ENCODE measurements at places on chromosomes 6 and 20.
A peak's percentile ranks its signal among the peaks of the same experiment; 100 is the strongest.

GRCh38 chr20:62405108-62405980 is 1.7 kb downstream of the CABLES2 start:
- DNase-seq, result no peak

DNA sequence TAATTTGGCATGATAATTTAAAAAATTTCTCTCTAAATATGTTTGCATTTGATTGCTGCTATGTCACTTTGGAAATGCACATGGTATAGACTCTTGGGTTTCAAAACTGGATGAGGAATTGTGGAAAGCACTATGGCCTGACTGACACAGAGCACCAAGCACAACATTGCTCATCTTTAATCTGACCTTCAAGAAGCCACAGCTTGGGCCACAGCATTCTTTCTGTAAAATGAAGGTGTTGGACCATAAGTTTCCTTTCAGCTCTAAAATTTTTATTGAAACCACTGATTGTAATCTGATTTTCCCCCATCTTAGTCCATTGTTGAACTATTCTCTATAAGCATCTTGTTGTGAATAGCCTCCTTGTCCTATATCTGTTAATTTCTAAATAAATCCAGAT is 41.0 kb downstream of the QKI start:
- no peak for DNase-seq

GRCh38 chr6:158040051-158040803 is 58.6 kb downstream of the SYNJ2 start:
- DNase-seq, result peak; percentile 45

- peak; percentile 9 for DNase-seq
Observed at GRCh38 chr6:72621291-72622093, at the start of gene KCNQ5. Gene KCNQ5 (plus strand): TSS chr6:72622064.

DNA sequence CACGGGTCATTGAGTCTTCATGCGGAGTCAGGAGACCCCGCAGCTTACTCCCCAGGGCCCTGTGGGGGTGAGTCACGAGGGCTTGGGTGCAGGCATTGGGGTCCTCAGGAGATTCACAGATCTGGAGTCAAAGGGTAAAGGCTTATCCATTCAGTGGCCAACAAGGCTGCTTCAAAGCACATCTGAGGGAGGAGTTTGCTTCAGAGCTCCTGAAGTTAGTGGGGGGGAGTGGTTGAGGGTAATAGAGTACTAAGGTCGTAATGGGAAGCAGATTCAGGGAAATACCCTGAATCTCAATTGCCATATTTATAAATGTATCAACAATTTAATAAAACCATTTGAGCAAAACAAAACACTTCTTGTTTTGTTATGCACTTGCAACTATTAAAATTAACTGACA is 37.3 kb downstream of the SH3BGRL2 start:
- no peak for DNase-seq

DNA sequence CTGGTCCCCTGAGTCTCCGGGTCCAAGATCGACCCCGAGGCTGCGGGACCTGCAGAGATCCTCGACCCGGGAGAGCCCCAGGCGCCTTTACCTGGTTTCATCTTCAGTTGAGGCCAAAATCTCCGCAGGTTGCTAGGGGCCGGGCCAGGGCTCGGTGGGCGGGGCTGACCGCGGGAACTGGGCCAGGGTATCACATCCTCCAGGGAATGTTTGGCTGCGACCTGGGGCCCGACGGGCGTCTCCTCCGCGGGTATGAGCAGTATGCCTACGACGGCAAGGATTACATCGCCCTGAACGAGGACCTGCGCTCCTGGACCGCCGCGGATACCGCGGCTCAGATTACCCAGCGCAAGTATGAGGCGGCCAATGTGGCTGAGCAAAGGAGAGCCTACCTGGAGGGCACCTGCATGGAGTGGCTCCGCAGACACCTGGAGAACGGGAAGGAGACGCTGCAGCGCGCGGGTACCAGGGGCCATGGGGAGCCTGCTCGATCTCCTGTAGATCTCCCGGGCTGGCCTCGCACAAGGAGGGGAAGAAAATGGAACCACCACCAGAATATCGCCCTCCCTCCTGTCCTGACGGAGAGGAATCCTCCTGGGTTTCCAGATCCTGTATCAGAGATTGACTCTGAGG is 53.8 kb upstream of the POLR1H start:
- peak; percentile 14 for DNase-seq

DNA sequence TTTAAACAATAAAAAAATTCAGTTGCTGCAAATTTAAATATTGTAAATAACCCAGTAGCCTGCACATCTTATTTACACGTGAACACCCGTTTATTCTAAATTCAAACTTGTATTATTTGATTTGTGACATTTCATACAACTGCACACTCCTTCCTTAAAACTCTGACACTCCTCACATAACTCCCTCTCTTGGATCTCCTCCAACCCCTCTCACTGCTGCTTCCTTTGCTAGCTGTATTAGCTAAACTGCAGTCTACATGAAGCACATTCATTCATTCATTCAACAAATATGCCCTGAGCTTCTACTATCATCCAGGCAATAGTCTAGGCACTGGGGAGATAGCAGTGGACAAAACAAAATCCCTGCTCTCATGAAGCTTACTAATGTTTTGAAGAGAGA is 47.0 kb downstream of the FBXL4 start:
- DNase-seq, result no peak

- DNase-seq, result no peak
Observed at GRCh38 chr6:43464337-43464736, 9.0 kb upstream of the DLK2 start.

- DNase-seq, result no peak
Observed at GRCh38 chr20:1827974-1828785, 67.0 kb upstream of the SIRPA start.

- DNase-seq, result no peak
Observed at GRCh38 chr6:148983966-148984365, 237.1 kb downstream of the UST start.

DNA sequence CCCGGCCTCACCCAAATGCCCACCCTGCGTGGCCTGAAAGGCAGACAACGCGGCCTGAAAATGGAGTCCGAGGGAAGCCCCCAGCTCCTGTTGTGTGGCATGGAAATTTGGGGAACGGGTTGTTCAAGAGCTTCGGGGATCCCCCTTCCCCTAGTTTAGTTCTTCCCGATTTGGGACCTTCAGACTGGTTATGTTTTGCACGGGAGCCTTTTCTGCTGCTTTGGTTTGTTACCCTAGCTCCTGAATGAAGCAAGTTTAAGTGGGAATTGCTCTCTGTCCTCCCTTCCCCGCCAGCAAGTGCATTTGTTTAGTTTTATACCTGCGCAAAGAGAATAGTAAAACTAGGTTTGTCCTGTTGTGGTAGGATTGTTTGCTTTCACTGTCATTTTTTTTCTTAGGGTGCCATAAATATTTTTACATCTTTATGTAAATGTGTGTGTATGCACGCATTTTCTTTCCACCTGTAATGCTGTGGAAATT is 604 bp downstream of the SH3BGRL2 start:
- no peak for DNase-seq

- DNase-seq, result no peak
Observed at GRCh38 chr20:62499758-62500236, 24.0 kb upstream of the GATA5 start.

- DNase-seq, result no peak
Observed at GRCh38 chr6:111591370-111591900, 14.2 kb downstream of the TRAF3IP2 start.

DNA sequence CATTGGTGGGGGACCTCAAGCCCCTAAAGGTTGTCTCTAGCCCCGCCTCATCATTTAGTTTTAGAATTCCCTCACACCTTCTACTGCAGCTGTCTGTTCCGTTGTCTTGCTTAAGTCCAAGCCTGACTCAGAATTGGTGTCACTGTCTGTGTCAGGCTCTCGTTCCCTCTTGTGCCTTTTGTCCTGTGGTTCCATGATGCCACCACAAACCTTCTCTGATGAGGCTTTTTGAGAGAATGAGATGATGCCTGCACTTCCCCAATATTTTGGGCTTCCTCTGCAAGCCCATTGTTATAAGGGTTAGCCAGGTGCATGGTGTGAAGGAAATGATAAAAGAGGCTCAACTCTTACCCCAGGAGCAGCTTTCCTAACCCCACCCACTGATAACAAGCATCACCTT is 8.1 kb upstream of the AKIRIN2 start:
- DNase-seq, result no peak

DNA sequence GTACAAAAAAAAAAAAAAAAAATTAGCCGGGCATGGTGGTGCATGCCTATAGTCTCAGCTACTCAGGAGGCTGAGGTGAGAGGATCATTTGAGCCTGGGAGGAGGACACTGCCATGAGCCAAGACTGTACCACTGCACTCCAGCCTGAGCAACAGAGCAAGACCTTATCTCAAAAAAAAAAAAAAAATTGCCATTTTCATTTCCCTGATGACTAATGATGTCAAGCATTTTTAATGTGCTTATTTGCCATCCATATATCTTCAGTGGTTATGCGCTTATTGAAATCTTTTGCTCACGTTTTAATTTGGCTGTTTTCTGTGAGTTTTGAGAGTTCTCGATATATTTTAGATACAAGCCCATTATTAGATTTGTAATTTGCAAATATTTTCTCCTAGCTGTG is 46.7 kb downstream of the PFDN4 start:
- DNase-seq, result no peak

DNA sequence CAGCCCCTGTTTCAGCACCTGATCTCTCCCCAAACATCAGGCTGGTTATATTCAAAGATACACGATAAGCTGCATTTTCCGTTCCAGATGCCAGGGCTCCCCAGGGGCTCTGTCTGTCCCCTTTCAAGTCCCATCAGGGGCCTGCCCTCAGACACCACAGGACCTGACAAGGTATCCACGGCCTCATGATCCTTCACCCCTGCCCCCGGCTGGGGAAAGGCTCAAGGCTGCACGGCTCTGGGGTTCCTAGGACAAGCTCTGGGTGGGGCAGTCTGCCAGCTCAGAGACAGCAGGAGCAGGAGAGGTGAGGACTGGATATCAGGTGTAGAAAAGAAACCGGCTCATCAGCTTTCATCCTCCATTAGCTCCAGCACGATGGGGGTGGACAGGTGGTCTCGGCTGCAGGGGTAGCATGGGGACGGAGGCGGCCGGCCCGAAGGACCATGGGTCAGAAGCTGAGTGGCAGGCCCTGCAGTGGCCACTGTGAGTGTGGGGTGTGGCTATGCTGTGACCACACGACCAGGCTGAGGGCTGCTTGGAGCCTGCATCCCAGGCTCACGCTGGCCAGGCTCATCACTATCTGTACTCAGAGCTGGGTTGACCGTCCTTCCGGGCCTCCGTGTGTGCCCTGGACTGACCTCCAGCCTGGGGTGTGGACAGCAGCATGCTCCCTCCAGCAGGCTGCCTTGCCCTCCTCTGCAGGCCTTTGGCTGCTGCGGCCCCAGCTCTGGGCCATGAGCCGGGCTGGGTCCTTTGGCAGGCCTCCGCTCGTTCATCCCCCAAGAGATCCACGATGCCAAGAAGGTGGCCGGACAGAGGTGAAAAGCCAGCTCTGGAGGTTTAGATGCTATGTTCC is 386.2 kb downstream of the THBS2 start:
- no peak for DNase-seq

DNA sequence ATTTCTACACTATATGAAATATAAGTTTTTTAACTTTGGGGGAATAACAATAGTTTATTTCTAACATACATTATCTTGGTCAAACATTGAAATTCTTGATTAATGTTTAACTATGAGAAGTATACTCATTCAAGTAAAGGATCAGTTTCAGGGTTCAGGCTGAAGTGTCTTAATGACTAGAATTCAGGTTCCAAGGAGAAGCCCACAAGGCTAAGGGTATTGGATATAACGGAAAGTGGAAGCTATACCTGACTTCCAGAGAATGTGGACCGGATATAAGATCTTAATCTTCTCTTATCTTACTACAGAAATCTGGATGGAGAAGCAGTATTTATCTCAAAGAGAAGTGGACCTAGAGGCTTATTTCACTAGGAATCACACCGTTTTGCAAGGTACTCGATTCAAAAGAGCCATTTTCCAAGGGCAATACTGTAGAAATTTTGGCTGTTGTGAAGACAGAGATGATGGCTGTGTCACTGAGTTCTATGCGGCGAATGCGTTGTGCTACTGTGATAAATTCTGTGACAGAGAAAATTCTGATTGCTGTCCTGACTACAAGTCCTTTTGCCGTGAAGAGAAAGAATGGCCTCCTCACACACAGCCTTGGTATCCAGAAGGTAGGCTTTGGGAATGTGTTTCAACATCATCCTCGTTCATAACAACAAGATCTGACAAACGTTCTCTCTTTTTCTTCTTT is at the start of gene TINAG:
Gene TINAG (plus strand): TSS at position 153 of the 697 bp plus-strand sequence. CDS start 110 bp downstream, at position 263.
- DNase-seq, result no peak

DNA sequence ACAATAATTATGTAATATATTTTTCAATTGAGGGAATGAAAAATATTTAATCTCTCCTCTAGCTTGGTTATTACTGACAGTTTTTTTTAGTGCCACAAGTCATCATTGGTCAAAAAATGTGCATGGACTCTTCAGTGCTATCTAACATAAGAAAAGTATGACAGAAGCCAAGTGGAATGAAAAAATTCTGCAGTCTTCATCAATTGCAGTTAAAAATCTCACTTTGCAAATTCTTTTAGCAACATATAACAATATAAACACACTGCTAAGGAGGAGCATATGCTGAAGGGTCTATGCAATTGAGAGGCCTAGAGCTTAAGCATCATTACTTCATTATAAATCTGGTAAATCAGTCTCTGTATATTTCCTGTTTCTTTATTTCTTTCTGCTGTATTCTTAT is 175.1 kb downstream of the ARHGAP18 start:
- DNase-seq, result no peak

GRCh38 chr6:134654751-134655150 is 295.1 kb downstream of the ALDH8A1 start:
- DNase-seq, result no peak

DNA sequence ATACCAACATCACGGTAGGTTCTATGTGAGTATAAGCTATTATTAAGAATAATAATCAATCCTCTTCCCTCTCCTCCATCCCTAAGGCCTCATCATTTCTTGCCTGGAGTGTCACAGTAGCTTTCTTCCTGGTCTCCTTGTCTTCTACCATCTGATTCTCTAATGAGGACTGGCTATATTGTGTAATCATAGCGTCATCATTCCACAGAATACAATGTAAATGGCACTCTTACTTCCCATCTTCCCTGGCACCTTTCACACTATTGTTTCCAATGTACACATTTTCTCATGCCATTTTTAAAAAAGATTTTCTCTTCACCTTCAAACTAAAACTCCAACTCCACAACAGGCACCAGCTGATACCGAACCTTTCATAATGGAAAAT is 2.2 kb upstream of the BTN3A2 start:
- DNase-seq, result no peak

GRCh38 chr6:149410557-149410956 is 10.5 kb downstream of the SUMO4 start:
- DNase-seq, result no peak

DNA sequence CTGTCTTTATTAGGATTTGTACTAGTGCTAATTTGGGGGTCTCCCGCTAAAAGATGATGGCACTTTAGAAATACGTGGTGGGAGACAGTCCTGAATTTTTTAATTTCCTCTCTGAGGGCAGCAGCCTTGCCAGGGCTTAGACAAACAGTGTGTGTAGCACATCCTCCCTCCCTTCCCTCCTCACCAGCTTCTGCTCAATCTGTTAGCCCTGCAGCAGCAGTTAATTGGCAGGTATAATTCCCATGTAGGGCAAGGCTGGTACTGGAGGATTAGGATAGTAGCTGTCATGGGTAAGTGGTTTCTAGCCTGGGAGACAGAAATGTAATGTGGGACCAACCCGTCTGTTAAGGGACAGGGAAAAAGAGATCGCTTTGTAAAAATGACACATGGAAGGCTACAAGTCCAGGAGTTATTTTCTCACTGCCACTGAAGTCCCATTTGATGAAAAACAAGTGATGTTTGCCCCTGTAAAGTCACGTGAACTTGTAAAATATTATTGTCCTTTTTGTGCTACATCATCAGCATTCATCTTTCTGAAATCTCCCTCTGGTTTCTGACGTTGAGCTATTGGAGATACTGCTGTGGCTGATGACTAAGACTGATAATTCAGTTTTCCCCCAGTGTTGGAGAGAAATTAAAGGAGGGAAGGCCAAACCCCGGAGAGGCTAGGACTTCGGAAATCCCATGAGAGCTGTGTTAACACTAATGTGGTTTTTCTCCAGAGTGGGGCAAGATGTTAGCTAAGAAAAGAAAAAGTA is 40.6 kb downstream of the CTNNBL1 start:
- no peak for DNase-seq

Measured in activated CD4-positive, alpha-beta T cell treated with anti-CD3 and anti-CD28 coated beads for 4 hours (primary cell).